ENCODE measurements at places on chromosomes 6 and 20.
A peak's percentile ranks its signal among the peaks of the same experiment; 100 is the strongest.

GRCh38 chr6:11701573-11701972, 77.0 kb downstream of the ADTRP start:
- no peak for DNase-seq

- DNase-seq, result no peak
Observed at GRCh38 chr6:37669306-37669705, 28.4 kb downstream of the MDGA1 start.

DNA sequence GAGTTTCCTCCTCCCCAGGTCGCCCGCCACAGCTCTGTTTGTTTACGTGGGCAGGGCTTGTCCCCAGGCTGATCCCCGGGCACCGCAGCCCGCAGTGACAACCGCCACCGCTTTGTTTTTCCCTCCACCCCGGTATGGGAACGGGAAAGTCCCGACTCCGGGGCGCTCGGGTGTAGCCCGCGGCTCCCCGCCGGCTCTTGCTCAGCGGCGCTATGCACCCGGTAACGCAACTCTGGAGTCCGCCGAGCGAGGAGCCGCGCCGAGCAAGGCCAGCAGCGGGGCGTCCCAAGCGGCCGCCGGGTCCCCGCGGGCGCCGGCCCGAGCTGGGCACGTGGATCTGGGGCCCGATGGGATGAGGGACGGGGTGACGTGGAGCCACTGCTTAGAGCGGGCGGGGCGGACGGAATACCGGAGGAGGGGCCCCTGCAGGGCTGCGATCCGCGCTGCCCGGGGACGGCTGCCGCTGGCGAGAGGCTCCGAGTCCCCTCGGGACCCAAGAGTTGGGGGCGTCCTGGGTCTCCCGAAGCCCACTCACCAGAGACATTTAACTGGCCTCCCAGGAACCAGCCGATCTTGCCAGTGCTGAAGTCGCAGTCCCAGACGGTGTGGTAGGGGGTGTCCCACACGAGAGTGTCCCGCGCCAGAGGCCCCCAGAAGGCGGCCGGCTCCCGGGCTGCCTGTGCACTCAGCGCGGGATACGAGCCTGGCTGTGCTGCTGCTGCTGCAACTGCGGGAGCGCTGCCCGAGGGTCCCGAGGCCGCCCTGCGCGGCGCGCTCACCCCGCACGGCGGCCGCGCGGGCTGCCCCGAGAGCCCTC, 497 bp downstream of the ACSS1 start:
- DNase-seq, result peak; percentile 76

- no peak for DNase-seq
Observed at GRCh38 chr6:105015482-105015881, 58.6 kb downstream of the LIN28B start.

- DNase-seq, result no peak
Observed at GRCh38 chr6:20707870-20708269, 173.6 kb downstream of the CDKAL1 start.

- no peak for DNase-seq
Observed at GRCh38 chr20:24637087-24637486, 167.7 kb downstream of the SYNDIG1 start.

GRCh38 chr20:43752561-43753301, 25.9 kb upstream of the GTSF1L start:
- no peak for DNase-seq

All from CD4-positive, alpha-beta T cell treated with Interleukin-15 for 4 hours (primary cell).